ENCODE measurements at places on chromosomes 5 and 9. TPM values are rescaled to one million over a fixed set of nuclear protein-coding genes. Genes with fewer than 3 reads are reported as not detected.

- no peak for DNase-seq
These were observed 48.8 kb downstream of the DBH start for GRCh38 chr9:133684936-133685361.

- no peak for DNase-seq
These were observed 140.6 kb downstream of the LURAP1L start for GRCh38 chr9:12915366-12915954.

DNA sequence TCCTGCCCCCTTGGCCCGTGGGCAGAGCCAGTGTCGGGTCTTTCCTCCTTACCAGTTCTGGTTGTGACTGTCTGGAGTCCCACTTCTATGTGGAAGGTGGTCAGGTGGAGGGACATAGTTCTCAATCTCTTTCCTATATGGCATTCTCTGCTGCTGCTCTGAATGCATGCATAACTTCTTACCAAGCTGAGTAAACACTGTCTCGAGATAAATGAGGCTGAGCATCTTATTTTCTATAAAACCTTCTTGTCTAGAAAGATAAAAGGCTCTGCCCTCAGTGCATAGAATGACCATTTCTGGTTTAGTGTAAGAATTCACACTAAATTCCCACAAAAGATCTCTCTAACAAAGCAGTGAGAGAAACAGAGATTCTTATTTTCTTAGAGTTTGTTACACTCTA lies 106.2 kb upstream of the TBC1D2 start:
- no peak for DNase-seq

Gene TAF11L5
- total RNA-seq: not detected

Gene SLC45A2
- total RNA-seq: not detected

Gene FAM170A
- not detected for total RNA-seq

Measured in glomerular endothelial cell (primary cell).